Large intestine (tissue), 12 donors: ENCODE measurements at places on chromosomes 12 and 14. TPM values are rescaled to one million over a fixed set of nuclear protein-coding genes. Genes with fewer than 3 reads are reported as not detected.
A peak's percentile ranks its signal among the peaks of the same experiment; 100 is the strongest.

DNA sequence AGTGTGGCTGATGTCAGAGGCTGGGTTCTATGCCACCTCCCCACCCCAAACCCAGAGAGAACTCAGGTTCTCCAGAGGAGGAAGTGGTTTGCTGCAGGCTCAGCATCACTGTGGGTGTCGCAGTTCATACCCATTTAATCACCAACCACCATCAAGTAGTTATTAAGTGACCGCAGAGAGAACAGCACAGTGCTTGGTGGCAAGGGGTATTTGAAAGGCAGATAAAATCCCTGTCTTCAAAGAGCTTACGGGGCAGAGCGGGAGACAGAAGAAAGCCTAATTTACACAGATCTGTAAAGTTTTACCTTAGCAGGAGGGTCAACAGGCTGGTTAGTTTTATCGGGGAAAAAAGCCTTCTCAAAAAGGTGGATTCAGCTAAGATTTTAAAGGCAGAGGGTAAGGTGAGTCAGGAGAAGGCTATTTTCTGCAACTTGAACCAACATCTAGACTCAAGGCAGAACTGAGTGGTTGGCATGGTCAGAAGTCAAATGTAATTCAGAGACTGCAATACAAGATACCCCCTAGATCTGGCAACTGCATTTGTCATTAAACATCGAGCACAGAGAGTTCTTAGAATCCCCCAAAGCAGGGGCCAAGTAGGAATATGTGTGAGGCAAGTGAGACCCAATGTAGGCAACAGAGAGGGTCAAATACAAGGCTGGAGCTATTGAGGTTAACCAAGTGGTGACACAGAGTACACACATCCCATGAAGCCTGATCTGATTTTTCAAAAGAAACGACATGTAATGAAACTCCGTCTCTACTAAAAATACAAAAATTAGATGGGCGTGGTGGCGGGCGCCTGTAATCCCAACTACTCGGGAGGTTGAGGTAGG lies 13.2 kb downstream of the PXN start:
- no peak overlapping the region for H3K4me3 ChIP-seq
- H3K4me1 ChIP-seq = peaks cover 27% of the 10 kb centered on the region
- peaks cover 27% of the 10 kb centered on the region for H3K36me3 ChIP-seq
- no peak overlapping the region for H3K27ac ChIP-seq

- peaks cover 13% of the 10 kb centered on the region for H3K4me1 ChIP-seq
- no peaks in the 10 kb centered on the region for H3K27me3 ChIP-seq
- DNase-seq = peak; percentile 83
- peak overlapping the region; percentile 54 for H3K4me3 ChIP-seq
- H3K27ac ChIP-seq = peak overlapping the region; percentile 83
- H3K36me3 ChIP-seq = no peaks in the 10 kb centered on the region
These were observed 18.7 kb upstream of the CTDSP2 start for GRCh38 chr12:57865084-57865751.

- no peak overlapping the region for H3K4me3 ChIP-seq
- H3K36me3 ChIP-seq = no peaks in the 10 kb centered on the region
- H3K27me3 ChIP-seq = no peaks in the 10 kb centered on the region
- DNase-seq = no peak
- no peak overlapping the region for H3K27ac ChIP-seq
These were observed 139.1 kb downstream of the ZFP36L1 start for GRCh38 chr14:68653804-68654203.

GRCh38 chr14:69960296-69960695 lies 81.1 kb downstream of the SMOC1 start:
- H3K4me3 ChIP-seq = no peak overlapping the region
- no peaks in the 10 kb centered on the region for H3K27me3 ChIP-seq
- H3K36me3 ChIP-seq = no peaks in the 10 kb centered on the region
- H3K4me1 ChIP-seq = no peaks in the 10 kb centered on the region
- no peak for DNase-seq

DNA sequence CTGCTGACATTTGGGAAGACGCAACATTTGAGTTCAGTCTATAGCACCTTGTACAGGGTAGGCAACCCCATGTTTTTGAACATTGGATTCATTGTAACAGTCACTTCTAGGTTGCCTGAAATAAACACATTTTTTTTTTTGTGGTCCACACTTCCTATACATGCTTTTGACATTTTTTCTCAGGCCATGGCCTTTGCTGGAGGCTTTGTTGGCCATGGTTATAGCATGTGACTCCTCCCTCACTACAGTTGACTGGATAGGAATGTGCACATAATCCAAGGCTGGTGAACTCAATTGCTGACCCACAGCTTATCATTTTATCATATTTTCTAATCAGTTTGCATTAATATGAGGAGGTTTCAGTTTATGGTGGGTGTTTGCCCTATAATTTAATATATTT lies 60.6 kb downstream of the TMEM117 start:
- no peaks in the 10 kb centered on the region for H3K27me3 ChIP-seq
- H3K27ac ChIP-seq = no peak overlapping the region
- no peaks in the 10 kb centered on the region for H3K4me1 ChIP-seq
- no peak overlapping the region for H3K4me3 ChIP-seq

DNA sequence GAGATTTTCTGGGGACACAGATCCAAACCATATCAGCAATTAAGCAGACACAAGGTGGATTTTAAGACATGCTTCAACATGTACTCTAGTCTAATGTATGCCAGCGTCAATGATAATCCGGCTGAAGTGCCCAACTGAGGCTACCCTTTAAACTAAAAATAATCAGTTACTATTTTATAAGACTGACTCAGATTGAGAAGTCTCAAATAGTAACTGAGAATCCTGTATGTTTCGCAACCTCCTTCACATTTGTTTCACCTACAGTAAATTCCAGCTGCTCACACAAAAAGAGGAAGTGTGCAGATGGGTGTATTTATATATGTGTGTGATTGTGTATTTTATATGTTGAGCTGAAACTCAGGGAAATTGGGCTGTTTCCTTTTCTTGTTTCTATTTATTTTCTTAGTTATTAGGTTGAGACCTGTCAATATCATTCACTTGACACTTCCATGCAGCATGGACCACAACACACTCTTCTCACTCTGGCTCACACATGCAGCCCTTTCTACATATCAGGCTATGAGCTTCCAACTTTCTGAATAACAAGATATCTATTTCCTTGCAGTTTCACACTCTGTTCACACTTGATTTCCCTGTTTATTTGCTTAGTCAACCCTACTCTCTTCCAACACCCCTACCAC lies 1224.9 kb upstream of the TMEM132C start:
- H3K27me3 ChIP-seq = no peaks in the 10 kb centered on the region
- H3K4me3 ChIP-seq = no peak overlapping the region
- no peaks in the 10 kb centered on the region for H3K36me3 ChIP-seq
- DNase-seq = no peak
- no peak overlapping the region for H3K27ac ChIP-seq

DNA sequence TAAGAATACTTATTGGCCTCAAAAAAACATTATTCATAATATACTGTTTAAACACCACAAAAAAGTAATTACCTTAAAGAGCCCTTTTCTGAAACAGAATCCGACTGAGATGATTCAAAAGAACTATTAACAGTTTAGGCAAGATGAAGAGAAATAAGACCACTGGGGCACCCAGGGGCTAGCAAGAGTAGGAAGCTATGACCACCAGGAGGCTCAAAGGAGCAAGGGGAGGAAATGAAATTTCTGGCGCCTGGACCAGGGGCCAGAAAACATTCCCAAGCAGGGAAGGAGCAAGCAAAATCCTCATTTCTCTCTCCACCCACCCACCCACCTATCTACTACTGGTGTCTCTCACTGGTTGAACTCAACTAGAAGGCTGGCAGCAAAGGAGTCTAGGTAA lies 6.3 kb upstream of the DCAF4 start:
- no peak overlapping the region for H3K27ac ChIP-seq
- H3K4me3 ChIP-seq = no peak overlapping the region
- peaks cover 18% of the 10 kb centered on the region for H3K27me3 ChIP-seq
- no peak for DNase-seq
- no peaks in the 10 kb centered on the region for H3K4me1 ChIP-seq
- no peaks in the 10 kb centered on the region for H3K36me3 ChIP-seq

DNA sequence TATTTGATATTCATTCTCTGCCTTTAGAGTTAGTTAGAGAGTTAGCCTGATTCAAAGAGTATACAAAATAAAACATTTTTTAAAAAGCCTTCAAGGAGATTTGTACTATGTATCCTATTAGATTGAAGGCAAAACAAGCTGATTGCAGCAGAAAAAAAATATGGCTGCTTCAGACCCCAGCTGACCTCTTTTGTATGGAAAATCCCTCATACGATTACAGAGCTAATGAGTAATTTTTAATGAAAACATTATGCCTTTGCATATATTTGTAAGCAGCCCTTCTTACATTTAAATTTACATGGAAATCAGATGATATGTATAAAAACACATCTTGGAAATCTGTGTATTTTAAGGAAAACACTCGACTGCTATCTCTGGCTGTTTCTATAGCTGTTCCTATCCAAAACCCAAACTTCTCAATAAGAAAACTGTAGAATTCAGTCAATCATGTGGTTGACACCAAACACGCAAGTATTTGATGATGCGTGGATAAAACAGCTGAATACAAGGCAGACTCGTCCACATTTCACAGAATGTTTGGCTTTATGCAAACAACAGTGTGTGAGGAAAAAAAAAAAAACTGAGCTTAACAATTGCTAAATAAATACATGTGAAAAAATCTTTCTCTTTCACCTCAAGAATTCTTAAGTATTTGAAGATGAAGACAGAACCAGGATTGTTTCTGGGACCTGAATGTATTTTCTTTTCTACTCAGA lies 275.3 kb downstream of the EGLN3 start:
- no peak overlapping the region for H3K4me3 ChIP-seq
- no peak overlapping the region for H3K27ac ChIP-seq
- peaks cover 4% of the 10 kb centered on the region for H3K4me1 ChIP-seq

DNA sequence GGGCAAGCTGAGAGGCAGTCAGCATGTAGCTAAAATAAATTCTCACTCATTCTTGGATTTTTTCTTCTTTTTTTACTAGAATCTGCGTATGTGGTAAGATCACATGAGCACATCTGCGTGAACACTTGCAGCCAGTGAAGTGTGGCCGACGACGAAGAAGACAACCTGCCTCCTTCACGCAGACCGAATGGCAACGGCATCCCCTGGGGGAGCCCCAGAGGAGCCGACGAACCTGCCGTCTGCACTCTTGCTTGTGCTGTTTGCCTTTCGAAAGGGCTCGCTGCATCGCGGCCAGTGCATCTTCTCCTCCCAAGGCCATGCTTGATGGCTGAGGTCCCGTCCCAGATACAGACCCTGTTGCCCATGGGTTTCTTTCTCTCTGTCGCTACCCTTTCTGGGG lies 113.8 kb downstream of the KCNK10 start:
- H3K36me3 ChIP-seq = no peaks in the 10 kb centered on the region
- H3K4me1 ChIP-seq = no peaks in the 10 kb centered on the region
- no peak overlapping the region for H3K27ac ChIP-seq
- no peak for DNase-seq
- H3K27me3 ChIP-seq = no peaks in the 10 kb centered on the region
- no peak overlapping the region for H3K4me3 ChIP-seq

DNA sequence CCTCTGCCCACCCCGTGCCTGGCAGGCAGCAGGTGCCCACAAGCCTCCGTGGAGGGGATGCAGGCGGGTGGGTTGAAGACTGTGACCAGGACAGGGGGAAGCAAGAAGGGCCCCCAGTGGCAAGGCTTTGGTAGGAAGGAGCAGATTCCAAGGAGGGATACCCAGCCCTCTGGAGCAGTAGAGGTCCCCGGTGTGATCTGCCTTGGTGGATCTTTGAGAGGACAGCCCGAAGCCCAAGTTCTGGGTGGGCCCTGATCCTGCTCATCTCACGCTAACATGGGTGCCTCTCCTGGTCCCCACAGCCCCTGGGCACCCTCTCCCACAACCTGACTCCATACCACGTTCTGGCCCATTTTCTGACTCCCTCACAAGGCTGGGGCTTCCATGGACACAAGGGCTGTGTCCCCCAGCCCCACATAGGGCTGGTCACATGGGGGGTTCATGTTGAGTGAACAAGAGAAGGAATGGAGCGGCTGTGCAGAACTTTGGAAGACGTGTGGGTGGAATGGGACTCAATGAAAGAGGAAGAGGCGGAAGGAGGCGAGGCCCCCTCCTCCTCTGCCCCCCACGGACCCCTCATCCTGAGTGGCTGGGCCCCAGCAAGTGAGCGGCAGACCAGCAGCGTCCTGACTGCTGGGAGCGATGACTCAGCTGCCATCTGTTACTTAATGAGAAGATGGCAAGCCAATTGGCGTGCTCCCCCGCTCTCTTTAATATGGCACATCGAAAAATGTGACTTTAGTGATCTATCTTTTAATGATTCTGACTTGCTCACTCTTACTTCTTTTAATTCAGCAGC lies 77.0 kb upstream of the BCL11B start:
- no peaks in the 10 kb centered on the region for H3K36me3 ChIP-seq
- no peaks in the 10 kb centered on the region for H3K27me3 ChIP-seq
- DNase-seq = no peak
- no peaks in the 10 kb centered on the region for H3K4me1 ChIP-seq
- no peak overlapping the region for H3K4me3 ChIP-seq

DNA sequence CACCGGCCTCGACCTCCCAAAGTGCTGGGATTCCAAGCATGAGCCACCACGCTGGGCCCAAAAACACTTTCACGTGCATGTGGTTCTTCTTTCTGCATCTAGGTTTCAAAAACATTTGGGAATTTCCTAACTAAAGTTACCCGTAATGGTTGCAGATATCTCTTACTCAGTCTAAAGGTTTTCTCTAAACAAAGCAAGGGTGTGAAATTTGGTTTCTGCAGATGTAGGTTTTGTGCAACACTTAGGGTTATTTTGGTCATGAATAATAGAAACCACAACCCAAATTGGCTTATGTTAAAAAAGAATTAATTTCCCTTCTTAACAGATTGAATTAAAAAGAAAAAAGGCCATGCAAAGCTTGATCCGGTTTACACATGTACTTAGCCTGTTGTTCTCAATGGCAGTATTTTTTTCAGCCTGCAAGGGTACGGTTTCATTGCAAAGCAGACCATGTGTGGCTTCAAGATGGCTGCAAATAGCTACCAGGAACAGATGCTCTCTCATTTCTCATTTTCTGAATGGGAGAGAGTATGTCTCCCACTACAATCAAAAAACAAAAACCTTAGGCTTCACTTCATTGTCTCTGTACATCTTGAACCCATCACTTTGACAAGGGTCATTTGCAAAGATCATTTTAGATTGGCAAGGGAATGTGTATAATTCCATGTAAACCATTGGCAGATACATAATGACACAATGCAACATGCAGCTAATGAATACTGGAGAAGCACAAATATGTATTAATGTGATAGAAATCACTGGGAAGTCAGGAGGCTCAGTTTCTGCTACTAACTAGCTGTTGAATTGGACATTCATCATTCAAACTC lies 491.2 kb upstream of the FLRT2 start:
- no peaks in the 10 kb centered on the region for H3K27me3 ChIP-seq
- H3K4me3 ChIP-seq = no peak overlapping the region
- no peaks in the 10 kb centered on the region for H3K4me1 ChIP-seq
- DNase-seq = no peak
- H3K36me3 ChIP-seq = no peaks in the 10 kb centered on the region

- no peaks in the 10 kb centered on the region for H3K4me1 ChIP-seq
- H3K27me3 ChIP-seq = peaks cover 2% of the 10 kb centered on the region
- H3K27ac ChIP-seq = no peak overlapping the region
- H3K36me3 ChIP-seq = no peaks in the 10 kb centered on the region
- no peak for DNase-seq
These were observed 198.6 kb downstream of the RPAP3 start for GRCh38 chr12:47507221-47507620.

GRCh38 chr14:92982956-92983355 lies 60.0 kb downstream of the CHGA start:
- H3K36me3 ChIP-seq = peaks cover 51% of the 10 kb centered on the region
- peaks cover 4% of the 10 kb centered on the region for H3K4me1 ChIP-seq
- DNase-seq = no peak
- H3K27ac ChIP-seq = no peak overlapping the region
- H3K27me3 ChIP-seq = no peaks in the 10 kb centered on the region

BDKRB1 gene
- 5.4 TPM for polyA plus RNA-seq

CACNA1C gene
- 5.9 TPM for polyA plus RNA-seq

EIF2B1 gene
- polyA plus RNA-seq = 42.8 TPM

TDRD9 gene
- 0.46 TPM for polyA plus RNA-seq

RND1 gene
- polyA plus RNA-seq = 1.3 TPM

AGAP2 gene
- polyA plus RNA-seq = 2.9 TPM
